ENCODE measurements at places on chromosomes 12 and 14. TPM values are rescaled to one million over a fixed set of nuclear protein-coding genes. Genes with fewer than 3 reads are reported as not detected.

DNA sequence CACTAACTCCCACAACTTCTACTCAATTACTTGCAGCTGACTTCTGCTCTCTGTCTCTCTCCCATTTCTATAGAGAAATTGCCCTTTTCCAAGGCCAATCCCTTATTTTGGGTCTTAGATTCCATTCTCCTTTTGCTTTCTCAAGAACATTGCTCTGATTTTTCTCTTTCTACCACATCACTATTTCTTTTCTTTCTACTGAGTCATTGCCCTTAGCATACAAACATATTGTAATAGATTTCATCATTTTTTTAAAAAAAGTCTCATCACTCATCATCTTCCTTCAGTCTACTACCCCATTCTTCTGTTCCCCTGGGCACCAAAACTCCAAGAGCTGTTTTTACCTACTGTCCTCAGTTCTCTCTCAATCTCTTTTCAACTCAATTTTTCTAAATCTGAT lies 4.4 kb upstream of the KCNA1 start:
- H3K36me3 ChIP-seq, result no peaks in the 10 kb centered on the region
- no peak overlapping the region for H3K27ac ChIP-seq
- no peak overlapping the region for H3K4me3 ChIP-seq
- H3K27me3 ChIP-seq, result peaks cover 17% of the 10 kb centered on the region
- no peak for DNase-seq
- H3K4me1 ChIP-seq, result no peaks in the 10 kb centered on the region

KERA gene
- total RNA-seq, result not detected

- no peaks in the 10 kb centered on the region for H3K27me3 ChIP-seq
- no peaks in the 10 kb centered on the region for H3K36me3 ChIP-seq
- no peaks in the 10 kb centered on the region for H3K4me1 ChIP-seq
- DNase-seq, result no peak
- no peak overlapping the region for H3K4me3 ChIP-seq
- no peak overlapping the region for H3K27ac ChIP-seq
Observed at GRCh38 chr12:47361389-47362021, 281.7 kb upstream of the AMIGO2 start.

DNA sequence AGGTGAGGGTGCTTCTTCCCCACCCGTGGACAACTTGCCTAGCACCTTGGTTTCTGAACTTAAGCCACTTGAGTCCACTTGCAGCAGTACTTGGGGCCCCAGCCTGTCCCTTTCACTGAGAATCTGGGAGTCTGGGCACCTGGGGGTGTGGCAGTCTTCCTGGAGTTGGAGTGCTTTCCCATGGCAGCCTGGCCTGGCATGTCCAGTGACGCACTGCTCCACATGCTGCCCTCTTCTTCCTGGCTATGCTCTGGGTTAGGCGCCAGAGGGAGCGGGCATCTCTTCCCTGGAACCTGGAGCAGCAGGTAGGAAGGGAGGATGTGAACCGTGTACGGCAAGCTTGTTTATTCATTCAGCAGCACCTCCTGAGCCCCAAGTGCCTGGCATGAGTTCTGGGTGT lies 76.4 kb downstream of the PAPOLA start:
- DNase-seq, result no peak
- peaks cover under 1% of the 10 kb centered on the region for H3K27me3 ChIP-seq
- H3K36me3 ChIP-seq, result no peaks in the 10 kb centered on the region
- H3K4me3 ChIP-seq, result no peak overlapping the region
- peaks cover 2% of the 10 kb centered on the region for H3K4me1 ChIP-seq

TAS2R9 gene
- not detected for total RNA-seq

GRCh38 chr14:52154992-52155650 lies 86.3 kb upstream of the NID2 start:
- no peaks in the 10 kb centered on the region for H3K36me3 ChIP-seq
- no peaks in the 10 kb centered on the region for H3K4me1 ChIP-seq
- peaks cover 15% of the 10 kb centered on the region for H3K27me3 ChIP-seq
- no peak overlapping the region for H3K27ac ChIP-seq
- H3K4me3 ChIP-seq, result no peak overlapping the region

DNA sequence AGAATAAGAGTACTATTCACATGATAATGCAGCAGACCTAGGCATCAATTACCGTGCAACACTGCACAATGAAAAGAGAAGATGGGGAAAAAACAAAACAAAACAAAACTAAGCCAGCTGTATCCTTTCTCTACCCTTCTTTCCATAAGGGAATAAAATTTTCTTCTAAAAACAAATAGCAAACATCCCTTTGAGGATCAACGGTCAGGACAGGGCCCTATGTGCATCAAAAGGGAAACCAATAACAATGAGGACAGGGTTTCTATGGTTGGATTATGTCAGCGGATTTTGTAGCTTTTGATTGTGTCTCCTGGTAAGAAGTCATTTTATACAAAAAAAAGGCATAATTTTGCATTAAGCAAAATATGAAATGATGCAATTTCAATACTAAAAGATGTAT lies 350.3 kb downstream of the SLC6A15 start:
- no peaks in the 10 kb centered on the region for H3K36me3 ChIP-seq
- no peak overlapping the region for H3K27ac ChIP-seq
- no peak for DNase-seq
- H3K4me1 ChIP-seq, result no peaks in the 10 kb centered on the region

GRCh38 chr14:70884595-70885342 lies 22.5 kb upstream of the PCNX1 start:
- no peak overlapping the region for H3K27ac ChIP-seq
- H3K27me3 ChIP-seq, result no peaks in the 10 kb centered on the region
- H3K4me1 ChIP-seq, result peaks cover 11% of the 10 kb centered on the region
- H3K36me3 ChIP-seq, result no peaks in the 10 kb centered on the region

- H3K27ac ChIP-seq, result no peak overlapping the region
- H3K4me3 ChIP-seq, result no peak overlapping the region
- no peak for DNase-seq
- H3K27me3 ChIP-seq, result no peaks in the 10 kb centered on the region
- peaks cover 11% of the 10 kb centered on the region for H3K36me3 ChIP-seq
Observed at GRCh38 chr14:101040538-101041442, 137.3 kb upstream of the RTL1 start.

DNA sequence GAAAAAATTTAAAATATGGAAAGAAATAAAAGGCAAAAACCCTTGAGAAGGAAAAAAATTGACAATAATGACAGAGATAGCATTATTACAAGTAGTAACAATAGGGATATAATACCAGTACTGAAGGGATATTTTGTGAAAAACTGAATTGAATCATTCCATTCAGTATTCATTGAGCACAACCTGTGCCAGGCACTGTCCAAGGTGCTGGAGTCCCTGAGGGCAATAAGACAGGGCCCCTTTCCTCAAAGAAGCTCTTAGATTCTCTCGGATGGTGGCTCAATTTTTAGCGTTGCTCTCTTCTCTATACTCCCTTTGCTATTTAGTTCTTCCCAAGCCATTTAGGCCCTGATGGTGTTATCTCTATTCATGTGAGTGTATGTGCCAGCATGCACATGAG lies 34.3 kb upstream of the GAS2L3 start:
- peak; percentile 41 for DNase-seq
- H3K27ac ChIP-seq, result no peak overlapping the region
- H3K4me1 ChIP-seq, result no peaks in the 10 kb centered on the region
- no peak overlapping the region for H3K4me3 ChIP-seq

DNA sequence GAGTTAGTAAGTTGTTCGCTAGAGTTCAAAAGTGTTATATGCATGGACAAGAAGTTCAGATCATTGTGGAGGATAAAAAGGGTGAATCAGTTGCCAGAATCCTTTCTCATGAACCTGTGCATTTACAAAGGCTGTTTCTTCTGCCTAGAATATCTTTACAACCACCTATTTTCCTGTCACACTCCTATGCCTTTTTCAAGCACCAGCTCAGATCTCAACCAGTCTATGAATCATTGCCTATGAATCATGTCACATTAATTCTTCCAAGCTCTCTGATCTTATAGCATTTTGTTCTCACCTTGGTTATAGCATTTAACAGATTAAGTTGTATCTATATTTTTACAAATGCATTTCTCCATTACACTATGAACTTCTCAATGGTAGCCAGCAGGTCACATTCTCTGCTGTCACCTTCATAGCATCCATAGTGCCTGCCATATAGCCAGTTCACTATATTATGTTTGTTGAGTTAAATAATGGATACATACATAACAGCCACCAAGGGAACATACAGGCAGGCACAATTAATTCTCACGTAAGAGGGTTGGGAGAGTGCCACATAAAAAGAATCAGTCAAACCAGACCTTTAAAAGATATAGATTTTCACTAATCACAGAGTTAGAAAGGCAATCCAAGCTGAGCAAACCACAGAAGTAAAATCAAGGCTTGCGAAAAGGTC lies 573.0 kb downstream of the FOXG1 start:
- no peaks in the 10 kb centered on the region for H3K36me3 ChIP-seq
- no peak overlapping the region for H3K4me3 ChIP-seq
- H3K27ac ChIP-seq, result no peak overlapping the region

GRCh38 chr12:101051901-101052550 lies 158.0 kb downstream of the SLC5A8 start:
- H3K4me1 ChIP-seq, result peaks cover 4% of the 10 kb centered on the region
- H3K4me3 ChIP-seq, result no peak overlapping the region
- no peak overlapping the region for H3K27ac ChIP-seq
- no peaks in the 10 kb centered on the region for H3K27me3 ChIP-seq

RPL10L gene
- total RNA-seq, result not detected

- no peak overlapping the region for H3K27ac ChIP-seq
- peak; percentile 72 for DNase-seq
- peaks cover 2% of the 10 kb centered on the region for H3K36me3 ChIP-seq
- no peak overlapping the region for H3K4me3 ChIP-seq
- no peaks in the 10 kb centered on the region for H3K27me3 ChIP-seq
Observed at GRCh38 chr12:62562846-62563245, 96.2 kb downstream of the MON2 start.

- H3K27ac ChIP-seq, result no peak overlapping the region
- DNase-seq, result peak; percentile 66
- H3K4me3 ChIP-seq, result no peak overlapping the region
- no peaks in the 10 kb centered on the region for H3K27me3 ChIP-seq
- no peaks in the 10 kb centered on the region for H3K4me1 ChIP-seq
- H3K36me3 ChIP-seq, result no peaks in the 10 kb centered on the region
Observed at GRCh38 chr14:60753264-60754119, 18.9 kb downstream of the MNAT1 start.

GRCh38 chr14:81295958-81296923 lies 75.5 kb upstream of the GTF2A1 start:
- H3K4me1 ChIP-seq, result no peaks in the 10 kb centered on the region
- no peaks in the 10 kb centered on the region for H3K36me3 ChIP-seq
- H3K4me3 ChIP-seq, result no peak overlapping the region
- H3K27me3 ChIP-seq, result no peaks in the 10 kb centered on the region
- H3K27ac ChIP-seq, result no peak overlapping the region

DNA sequence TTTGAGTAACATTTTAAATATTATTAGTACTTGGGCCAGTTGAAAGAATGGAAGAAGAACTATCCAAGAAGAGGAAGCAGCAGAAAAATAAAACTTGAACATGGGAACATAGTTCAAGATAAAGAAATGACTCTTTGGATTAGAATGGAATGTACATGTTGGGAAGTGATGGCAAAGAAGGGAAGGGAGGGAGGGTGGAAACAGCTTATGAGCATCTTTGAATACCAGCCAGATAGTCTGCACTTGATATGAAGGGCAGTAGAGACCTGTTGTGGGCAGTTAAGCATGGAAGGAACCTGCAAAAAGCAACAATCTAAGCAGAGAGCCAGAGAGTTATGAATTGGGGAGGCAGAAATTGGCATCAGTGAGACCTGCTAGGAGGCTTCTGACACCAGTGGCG lies 10.0 kb upstream of the IL22 start:
- no peak overlapping the region for H3K4me3 ChIP-seq
- peak; percentile 75 for DNase-seq
- peaks cover 7% of the 10 kb centered on the region for H3K4me1 ChIP-seq
- H3K27ac ChIP-seq, result no peak overlapping the region

DNA sequence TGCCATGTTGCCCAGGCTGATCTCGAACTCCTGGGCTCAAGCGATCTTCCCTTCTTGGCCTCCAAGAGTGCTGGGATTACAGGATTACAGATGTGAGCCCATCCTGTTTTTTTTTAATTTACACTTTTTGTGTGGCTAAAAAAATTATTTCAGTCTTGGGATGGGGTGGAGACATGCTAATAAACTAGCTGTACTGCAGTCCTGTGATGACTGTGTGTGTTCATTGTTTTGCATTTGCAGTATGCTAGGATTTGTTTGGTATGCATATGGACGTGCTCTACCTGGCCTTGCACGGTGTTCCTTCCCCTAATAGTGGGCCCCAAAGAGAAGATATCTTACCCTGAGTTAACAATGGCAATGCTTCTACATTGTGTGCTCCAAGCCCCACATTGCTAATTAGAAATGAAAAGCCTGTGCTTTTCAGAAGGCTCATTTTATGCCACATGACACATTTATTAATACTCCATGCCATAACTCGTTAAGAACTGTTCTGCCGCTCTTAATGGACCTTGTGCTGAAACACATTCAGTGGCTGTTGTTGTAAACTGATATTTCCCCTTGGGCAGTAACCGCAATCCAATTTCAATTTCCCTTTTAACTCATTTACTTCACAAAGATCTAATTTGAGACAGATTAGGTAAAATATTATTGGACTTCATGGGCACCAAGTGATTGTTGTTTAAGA lies 86.4 kb downstream of the SCN8A start:
- no peaks in the 10 kb centered on the region for H3K36me3 ChIP-seq
- H3K27me3 ChIP-seq, result no peaks in the 10 kb centered on the region
- H3K4me3 ChIP-seq, result no peak overlapping the region
- H3K27ac ChIP-seq, result no peak overlapping the region

DNA sequence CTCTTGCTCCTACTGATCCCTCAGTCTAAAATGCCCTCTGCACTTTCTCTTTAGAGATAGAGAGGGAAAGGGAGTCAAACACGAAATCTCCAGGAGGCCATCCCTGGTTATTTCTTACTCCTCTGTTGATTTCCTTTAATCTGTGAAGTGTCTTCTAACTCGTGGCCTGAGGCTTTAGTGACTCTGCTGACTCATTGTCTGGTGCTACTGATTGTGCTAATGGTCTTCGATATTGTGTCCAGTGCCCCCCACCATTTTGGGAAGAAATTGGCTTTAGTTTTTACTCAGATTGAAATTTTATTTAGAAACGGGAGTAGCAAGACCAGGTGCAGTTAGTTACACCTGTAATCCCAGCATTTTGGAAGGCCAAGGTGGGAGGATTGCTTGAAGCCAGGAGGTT lies 839 bp downstream of the CLEC9A start:
- no peaks in the 10 kb centered on the region for H3K27me3 ChIP-seq
- DNase-seq, result no peak
- H3K36me3 ChIP-seq, result no peaks in the 10 kb centered on the region
- no peak overlapping the region for H3K4me3 ChIP-seq
- no peak overlapping the region for H3K27ac ChIP-seq

GRCh38 chr12:52496054-52496453 lies 3.0 kb upstream of the KRT6A start:
- no peaks in the 10 kb centered on the region for H3K36me3 ChIP-seq
- no peak overlapping the region for H3K4me3 ChIP-seq
- H3K27me3 ChIP-seq, result no peaks in the 10 kb centered on the region
- H3K4me1 ChIP-seq, result no peaks in the 10 kb centered on the region

GRCh38 chr14:102375119-102375518 lies 12.4 kb downstream of the TECPR2 start:
- H3K36me3 ChIP-seq, result no peaks in the 10 kb centered on the region
- H3K4me1 ChIP-seq, result no peaks in the 10 kb centered on the region
- no peak overlapping the region for H3K27ac ChIP-seq

PHC1 gene
- 15.2 TPM for total RNA-seq

MYF6 gene
- total RNA-seq, result under 0.01 TPM

GRCh38 chr14:64645220-64645892 lies 58.9 kb upstream of the PLEKHG3 start:
- H3K36me3 ChIP-seq, result no peaks in the 10 kb centered on the region
- H3K4me3 ChIP-seq, result no peak overlapping the region

- H3K4me1 ChIP-seq, result no peaks in the 10 kb centered on the region
- no peaks in the 10 kb centered on the region for H3K27me3 ChIP-seq
- no peak for DNase-seq
- H3K36me3 ChIP-seq, result no peaks in the 10 kb centered on the region
- H3K27ac ChIP-seq, result no peak overlapping the region
- no peak overlapping the region for H3K4me3 ChIP-seq
Observed at GRCh38 chr12:110647631-110648040, 33.7 kb downstream of the TCTN1 start.
